Fibroblast of skin of right quadriceps (primary cell): ENCODE measurements at places on chromosomes 1 and 21.

GRCh38 chr1:36513676-36514473 is 31.2 kb upstream of the CSF3R start:
- no peak for DNase-seq

DNA sequence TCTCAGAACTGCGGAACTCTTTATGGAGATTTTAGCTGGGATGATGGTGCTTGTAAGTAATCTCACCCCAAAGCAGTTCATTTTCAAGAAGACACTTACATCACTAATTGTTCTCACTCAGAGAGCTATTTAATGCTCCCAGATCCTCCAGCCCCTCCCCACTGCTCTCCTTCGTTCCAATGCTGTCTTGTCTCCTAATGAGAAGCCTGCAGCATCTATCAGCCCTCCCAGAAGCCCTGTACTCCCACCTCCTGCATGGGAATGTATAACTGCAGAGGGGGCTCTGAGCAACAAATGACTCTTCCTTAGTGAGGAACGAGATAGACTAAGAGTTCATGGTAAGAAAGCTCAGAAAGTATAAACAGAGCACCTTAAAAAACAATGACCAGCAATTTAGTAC is 377.4 kb upstream of the RUNX1 start:
- DNase-seq: no peak

DNA sequence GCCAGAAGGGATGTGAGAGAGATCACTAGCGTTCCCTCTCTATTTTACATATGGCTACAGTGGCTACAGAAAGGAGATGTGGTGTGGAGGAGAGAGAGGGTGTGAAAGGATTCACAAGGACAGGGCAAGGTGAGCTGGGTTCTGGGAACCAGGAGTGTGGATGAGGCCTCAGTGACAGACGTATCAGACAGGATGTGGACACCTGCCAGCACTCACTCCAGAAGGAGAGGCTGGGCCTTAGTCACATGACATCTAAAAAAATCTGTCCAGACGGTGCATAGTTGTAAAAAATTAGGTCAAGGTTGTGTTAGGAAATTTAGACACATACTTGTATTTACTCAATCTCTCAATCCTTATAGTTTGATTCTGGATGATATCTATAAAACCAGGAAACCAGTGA is 10.6 kb downstream of the TRIM67 start:
- DNase-seq: no peak

DNA sequence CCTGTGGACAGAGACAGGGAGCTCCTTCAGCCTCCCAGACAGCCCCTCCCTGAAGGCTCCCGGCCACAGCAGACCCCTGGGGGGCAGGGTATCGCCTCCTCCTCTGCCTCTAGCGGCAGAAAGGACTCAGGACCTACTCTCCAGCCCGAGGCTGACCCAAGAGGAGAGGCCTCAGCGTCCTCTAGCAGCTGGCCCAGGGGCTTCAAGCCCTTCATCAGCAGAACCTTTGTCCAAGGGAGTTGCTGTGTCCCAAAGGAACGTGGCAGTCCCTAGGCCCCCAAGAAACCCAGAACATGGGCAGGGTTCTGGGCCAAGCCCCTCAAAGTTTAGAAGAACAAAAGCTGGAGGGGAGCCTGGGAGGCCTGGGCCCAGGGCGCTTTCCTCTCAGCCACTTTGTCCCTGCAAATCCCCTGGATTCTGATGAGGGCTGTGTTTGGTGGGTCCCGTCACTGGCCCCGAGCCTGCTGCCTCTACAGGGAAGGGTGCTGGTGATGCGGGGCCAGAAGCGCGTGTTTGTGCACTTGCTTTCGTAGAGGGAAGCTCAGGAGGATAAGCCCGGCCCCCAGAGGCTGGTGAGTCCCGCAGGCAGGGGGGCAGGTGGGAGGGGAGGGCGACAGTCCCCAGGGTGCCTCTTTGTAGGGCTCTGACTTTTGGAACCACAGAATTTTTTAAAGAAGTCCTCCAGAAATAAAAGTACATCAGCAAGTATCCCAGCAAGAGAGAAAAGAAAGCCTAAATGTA is 13.3 kb downstream of the ITGB2 start:
- DNase-seq: no peak

DNA sequence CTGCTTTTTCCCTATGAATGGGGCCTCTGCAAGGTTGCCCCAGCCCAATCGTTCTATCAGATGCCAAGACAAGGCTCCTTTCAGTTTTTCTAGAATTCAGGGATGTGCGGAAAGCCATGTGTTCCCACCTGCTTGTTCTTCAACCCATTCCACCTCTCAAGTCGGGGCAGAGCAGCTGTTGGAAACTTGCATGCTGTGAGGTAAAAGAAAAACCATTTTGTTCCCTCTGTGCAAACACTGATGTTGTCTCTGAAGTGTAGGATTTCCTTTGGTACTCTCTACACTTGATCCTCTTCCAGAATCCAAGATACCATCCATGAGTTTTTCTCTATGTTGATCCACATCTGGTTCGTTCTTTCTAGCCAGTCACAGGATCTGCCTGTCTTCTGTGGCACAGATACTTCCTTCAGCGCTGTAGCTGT is 7.3 kb downstream of the IER5 start:
- no peak for DNase-seq

DNA sequence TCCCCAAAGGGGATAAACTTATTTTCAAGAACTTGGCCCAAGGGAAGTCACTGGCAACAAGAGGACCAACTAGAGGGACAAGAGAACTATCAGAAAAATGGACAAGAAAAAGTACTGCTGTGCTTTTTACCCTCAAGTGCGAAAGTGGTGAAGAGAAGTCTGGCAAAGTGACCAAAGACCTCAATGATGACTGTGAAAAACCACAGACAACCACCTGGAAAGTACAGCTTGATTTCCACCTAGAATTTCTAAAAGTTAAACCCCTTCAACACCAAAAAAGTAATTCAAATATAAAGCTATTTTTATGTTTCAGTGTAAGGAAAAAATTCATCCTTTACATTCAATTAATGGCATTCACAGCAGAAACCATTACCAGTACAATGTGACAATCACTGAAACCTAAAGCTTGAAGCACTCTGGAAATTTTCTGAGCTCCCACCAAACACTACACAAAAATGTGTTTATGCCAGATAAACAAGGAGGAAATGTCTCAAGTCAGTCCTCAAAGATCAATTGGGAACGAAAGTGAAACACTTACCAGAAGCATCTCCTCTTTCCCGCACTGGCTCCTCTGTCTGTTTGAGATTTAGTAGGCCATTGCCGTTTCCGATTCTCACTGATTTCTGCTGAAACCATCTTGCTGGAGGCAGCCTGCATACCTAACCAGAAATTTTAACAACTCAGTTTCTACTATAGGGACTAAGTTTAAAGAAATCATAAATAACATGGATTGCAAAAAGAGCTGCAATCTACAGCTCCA is 8.3 kb downstream of the SDE2 start:
- no peak for DNase-seq

DNA sequence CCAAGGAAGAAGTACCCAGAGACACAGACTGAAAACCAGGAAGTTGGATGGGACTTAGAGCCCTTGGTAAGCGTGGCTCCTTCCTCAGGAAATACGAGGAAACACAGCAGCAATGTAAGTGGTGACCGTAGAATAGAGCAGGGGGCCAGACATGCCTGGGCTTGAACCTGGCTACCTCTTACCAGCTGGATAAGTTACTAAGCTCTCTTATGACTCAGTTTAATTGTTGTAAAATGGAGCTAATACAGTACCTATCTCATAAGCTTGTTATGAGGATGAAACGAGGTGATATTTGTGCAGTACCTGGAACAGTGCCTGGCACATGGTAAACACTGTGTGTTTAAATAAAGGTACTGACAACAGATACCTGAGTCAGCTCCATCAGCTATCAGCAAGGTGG is 19.2 kb downstream of the EBNA1BP2 start:
- DNase-seq: no peak

DNA sequence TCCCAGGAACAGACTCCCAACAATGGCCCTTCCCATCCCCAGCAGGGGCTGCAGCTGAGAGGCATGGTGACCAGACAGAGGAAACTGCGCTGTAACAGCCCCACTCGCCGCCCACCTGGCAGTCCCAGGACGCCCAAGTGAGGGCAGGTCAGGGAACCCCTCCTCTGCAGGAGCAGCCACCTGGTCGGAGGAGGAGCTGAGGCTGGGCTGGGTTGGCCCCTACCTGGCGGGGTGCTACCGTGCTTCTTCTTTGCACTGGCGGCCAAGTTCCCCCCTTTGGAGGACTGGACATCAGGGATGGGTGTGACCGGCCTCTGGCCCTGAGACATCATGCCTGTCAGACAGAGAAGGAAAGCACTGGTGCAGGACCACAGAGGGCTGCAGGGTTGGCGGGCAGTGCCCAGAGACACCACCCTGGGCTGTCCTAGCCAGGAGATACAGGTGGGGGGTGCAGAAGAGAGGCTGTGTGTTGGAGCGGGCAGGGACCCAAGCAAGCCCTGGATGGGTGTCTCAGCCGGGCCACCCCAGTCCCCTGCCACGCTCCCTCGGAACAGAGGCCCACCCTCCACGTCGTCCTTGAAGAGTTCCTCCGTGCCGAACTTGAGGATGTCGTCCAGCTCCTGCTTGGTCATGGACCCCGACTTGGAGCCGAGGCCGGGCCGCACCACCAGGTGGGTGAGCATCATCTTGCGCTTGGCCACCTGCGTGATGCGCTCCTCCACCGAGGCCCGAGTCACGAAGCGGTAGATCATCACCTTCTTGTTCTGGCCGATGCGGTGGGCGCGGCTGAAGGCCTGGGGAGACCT is 51.6 kb downstream of the CHD5 start:
- no peak for DNase-seq

GRCh38 chr21:38614558-38614957 is 116.3 kb upstream of the ERG start:
- DNase-seq: no peak

DNA sequence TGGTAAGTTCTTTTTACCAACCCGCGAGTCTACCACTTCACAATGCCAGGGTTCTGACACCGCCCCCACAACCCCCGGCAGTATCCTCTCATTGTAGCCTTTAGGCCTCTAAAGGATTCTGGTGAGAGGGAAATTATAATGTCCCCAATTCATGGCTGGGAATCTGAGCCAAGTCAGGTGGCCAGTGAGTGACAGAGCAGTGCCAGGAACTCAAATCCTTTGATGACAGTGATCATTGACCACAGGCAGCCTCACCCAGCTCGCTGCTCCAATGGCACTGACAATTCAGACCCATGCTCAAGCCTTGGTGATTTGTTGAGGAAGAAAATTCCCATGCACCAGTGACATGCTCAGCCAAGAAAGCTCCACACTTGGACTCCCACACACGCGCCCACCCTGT is 63.4 kb upstream of the CSF1 start:
- DNase-seq: no peak

- DNase-seq: no peak
Observed at GRCh38 chr1:210951279-210951678, 182.7 kb downstream of the KCNH1 start.

DNA sequence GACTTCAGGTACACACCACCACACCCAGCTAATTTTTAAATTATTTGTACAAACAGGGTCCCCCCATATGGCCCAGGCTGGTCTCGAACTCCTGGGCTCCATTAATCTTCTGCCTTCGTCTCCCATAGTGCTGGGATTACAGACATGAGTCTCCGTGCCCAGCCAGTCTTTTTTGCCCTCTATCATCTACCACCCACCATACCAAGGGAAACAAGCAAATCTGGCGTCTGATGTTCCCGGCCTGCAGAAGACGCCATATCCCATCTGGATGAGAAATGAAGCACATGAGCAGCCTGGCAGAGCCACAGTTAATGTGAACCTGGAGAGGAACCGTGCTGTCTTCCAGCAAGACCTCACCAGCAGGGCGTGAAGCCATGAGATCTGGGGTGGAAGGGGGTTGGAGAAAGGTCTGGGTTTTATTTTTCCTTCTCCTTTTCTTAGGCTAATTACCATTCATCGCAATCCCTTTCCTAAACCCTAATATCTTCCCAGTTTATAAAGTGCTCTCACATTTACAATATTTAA is 1.8 kb upstream of the PRELP start:
- no peak for DNase-seq

- peak; percentile 44 for DNase-seq
Observed at GRCh38 chr1:159853417-159854115, 8.9 kb downstream of the VSIG8 start.

- DNase-seq: peak; percentile 84
Observed at GRCh38 chr1:160260406-160261382, 1.7 kb downstream of the DCAF8 start.

- peak; percentile 75 for DNase-seq
Observed at GRCh38 chr21:32844653-32845436, 73.3 kb upstream of the PAXBP1 start.

GRCh38 chr1:54579337-54579781 is 31.3 kb downstream of the ACOT11 start:
- no peak for DNase-seq

DNA sequence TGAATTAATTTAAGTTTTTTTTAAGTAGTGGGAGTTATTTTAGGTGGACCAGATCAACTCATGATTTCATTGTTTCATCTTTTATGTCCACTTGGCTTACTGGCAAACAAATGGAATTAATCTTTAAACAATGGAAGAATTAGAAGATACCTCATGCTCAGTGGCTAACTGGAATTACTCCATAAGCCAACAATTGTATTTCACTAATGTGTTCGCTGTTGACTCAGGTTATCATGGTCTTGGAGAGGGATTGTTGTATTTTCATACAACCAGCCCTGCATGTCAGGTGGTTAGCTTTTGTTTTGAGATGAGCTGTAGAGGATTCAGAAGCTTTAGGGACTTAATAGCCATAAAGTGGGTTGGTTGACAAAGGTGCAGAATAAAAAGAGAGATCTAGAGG is 57.2 kb upstream of the HMCN1 start:
- DNase-seq: no peak

DNA sequence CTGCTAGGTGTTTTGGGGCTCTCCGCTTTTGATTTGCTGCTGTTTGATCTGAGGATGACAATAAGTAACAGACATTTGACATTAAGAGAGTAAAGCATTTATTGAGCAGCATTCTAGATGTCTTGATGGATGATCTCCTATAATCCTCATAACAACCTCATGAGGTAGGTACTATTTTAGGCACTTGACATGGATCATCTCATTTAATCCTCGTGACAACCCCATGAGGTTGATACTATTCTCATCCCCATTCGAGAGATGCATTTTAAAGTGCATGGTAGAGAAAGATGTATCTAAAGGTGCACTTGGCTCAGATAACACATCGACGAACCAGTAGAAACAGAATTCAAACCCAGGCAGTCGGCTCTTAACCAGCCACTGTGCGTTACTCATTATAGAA is 26.6 kb downstream of the TCEA3 start:
- no peak for DNase-seq

GRCh38 chr1:113088972-113089371 is 16.0 kb downstream of the LRIG2 start:
- no peak for DNase-seq

GRCh38 chr1:229378586-229379367 is 35.9 kb upstream of the CCSAP start:
- DNase-seq: peak; percentile 13

DNA sequence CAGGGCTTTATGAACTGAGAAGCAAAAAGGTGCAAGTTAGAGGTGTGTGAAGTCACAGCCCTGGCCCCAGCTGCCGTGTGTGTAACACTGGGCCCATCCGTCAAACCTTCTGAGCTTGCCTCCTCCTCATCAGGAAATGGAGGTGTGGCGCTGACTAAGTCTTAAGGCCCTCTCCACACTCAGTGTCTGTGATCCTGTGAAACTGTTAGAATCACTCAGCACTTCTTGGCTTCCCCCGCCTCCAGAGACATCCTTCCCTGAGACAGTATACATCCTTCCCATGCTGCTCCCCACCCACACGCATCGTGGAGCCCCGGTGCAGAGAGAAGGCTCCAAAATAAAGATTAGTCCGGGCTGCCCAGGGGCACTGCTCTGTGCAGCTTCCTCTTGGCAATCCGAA is 33.3 kb downstream of the LRP8 start:
- DNase-seq: peak; percentile 62

- peak; percentile 96 for DNase-seq
Observed at GRCh38 chr1:64320470-64320869, 117.0 kb downstream of the UBE2U start.

GRCh38 chr1:40630488-40631223 is 34.8 kb downstream of the RIMS3 start:
- DNase-seq: peak; percentile 16
